ENCODE measurements at places on chromosomes 6 and 20.

GRCh38 chr6:17169291-17169690 lies 67.4 kb downstream of the STMND1 start:
- DNase-seq, result no peak

DNA sequence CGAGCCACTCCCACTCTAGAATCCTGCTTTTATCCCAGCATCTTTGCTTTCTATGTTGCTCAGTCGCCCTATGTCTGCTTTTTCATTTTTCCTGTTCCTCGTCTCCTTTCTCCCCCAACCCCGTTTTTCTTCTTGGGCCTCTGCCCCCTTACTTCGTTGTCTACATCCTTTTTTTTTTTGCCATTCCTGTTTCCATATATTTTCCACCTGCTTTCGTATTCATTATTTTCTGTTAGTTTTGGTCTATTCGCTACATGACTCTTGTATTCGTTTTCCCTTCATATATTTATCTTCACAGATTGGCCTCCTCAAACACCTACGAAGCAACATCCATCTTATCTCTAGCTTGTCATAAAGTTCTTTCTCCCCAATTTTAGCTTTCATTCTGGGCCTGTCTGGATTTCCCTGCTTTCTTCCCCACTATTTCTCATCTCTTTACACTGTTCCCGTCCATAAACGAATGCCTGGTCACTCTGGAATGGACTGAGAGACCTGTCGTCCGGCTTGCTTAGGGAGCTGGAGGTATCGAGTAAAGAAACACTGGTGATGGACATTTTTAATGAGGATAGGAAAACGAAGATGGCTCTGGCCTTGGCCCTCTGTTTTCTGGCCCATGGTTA lies 915 bp downstream of the PRRC2A start:
- no peak for DNase-seq

DNA sequence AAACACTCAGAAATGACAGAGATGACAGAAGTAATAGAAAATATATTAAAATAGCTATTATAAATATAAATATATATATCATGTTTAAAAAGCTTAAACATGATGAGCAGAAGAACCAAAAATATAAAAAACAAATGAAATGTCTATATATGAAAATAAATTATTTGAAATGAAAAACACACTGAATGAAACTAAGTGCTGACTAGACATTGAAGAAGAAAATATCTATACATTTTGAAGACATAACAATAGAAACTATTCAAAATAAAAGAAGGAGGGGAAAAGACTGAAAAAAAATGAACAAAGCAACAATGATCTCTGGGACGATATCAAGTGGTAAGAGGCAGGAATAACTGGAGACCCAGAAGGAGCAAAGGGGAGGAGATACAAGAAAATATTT lies 76.8 kb downstream of the RNASET2 start:
- no peak for DNase-seq

GRCh38 chr6:48809245-48809644 lies 653.8 kb downstream of the MMUT start:
- DNase-seq, result no peak

GRCh38 chr6:161222706-161223234 lies 51.1 kb downstream of the AGPAT4 start:
- no peak for DNase-seq

DNA sequence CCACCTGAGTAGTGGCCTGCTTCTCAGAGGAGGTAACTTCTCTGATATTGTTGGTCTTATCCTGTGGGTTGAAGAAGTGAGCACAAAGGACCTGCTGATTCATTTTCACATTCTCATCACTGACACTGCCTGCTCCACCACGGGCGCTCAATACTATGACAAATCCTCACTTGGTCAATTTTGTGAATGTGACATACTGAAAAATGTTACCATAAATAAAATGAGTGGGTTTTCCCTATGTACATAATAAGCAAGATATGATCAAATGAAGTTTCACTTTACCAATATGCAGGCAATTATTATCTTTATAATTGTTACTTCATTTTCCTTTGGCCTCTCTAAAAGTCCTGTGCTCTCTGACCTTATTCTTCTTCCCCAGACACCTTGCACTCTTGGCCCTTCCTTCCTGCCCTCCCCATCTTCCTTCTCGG lies 71.5 kb upstream of the RIPOR2 start:
- DNase-seq, result no peak

GRCh38 chr20:4894981-4895381 lies 106.3 kb downstream of the SLC23A2 start:
- DNase-seq, result no peak

DNA sequence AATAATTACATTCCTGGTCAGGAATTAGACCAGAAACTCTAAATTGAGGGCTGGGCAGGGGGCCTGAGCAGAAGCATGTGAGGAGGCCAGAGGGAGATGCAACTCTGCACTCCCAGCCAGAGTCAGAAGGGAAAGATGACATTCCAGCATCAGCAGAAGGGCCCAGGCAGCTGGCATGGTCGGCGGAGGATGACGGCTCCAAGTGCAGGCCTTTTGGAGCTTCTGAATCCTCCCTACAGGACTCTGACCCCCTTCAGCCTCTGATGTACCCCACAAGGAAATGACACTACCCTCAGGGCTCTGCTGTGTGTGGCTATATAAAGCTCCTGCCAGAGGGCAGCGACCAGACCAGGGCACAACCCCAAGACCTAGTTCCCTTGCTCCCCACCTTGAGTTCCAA lies 1.9 kb downstream of the LRFN2 start:
- DNase-seq, result no peak

- DNase-seq, result no peak
Measured at GRCh38 chr6:72789145-72789544, 167.3 kb downstream of the KCNQ5 start.

GRCh38 chr6:15338476-15338875 lies 92.6 kb downstream of the JARID2 start:
- DNase-seq, result no peak
